ENCODE measurements at places on chromosomes 6 and 20. TPM values are rescaled to one million over a fixed set of nuclear protein-coding genes. Genes with fewer than 3 reads are reported as not detected.
A peak's percentile ranks its signal among the peaks of the same experiment; 100 is the strongest.

Gene DUSP15
- total RNA-seq, result 175 TPM

Gene ARG1
- total RNA-seq, result not detected

Gene LPA
- total RNA-seq, result 2.4 TPM

GRCh38 chr6:7201444-7201731, 93.6 kb downstream of the RREB1 start:
- DNase-seq, result no peak

GRCh38 chr20:20765696-20766365, 53.4 kb upstream of the RALGAPA2 start:
- DNase-seq, result no peak

GRCh38 chr6:28597217-28597835, 71.6 kb downstream of the GPX5 start:
- DNase-seq, result peak; percentile 52

Gene SDC4
- 234 TPM for total RNA-seq

GRCh38 chr6:35305117-35305516, 7.5 kb downstream of the DEF6 start:
- DNase-seq, result no peak

GRCh38 chr6:144737998-144738397, 452.9 kb downstream of the UTRN start:
- no peak for DNase-seq

Gene CNKSR3
- 26.0 TPM for total RNA-seq

Gene SAMD3
- total RNA-seq, result 5.5 TPM

DNA sequence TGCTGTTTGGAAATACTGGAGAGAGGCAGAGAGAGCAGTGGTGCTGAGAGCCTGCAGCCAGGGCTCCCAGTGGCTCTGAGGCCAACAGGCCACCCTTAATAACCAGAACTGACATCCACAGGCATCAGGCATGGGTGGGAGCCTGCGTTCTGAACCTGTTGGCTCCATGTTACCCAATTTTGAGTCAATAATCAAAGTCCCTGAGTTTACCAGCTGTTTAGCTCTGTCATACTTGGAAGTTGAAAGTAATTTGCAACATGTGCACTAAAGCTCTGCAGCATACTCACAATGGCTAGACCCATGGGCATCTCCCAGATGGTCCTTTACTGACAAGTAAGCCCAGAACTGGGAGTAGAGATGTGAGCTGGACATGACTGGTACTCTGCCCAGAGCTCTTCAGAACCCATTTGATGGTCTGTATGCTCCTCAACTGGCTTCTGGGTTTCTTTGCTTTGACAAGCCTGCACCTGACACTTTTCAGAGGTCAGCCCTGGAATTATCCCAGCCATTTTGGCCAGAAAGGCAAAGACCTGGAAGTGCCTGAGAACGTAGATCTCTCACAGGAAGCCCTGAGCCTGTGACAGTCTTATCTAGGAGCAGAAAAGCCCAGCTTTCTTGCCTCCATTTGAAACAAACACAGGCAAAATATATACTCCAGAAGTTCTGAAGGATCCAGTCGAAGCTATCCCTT, 122.4 kb upstream of the CITED2 start:
- DNase-seq, result no peak

Gene ZNF311
- total RNA-seq, result 3.5 TPM

GRCh38 chr6:7129784-7130569, 22.2 kb downstream of the RREB1 start:
- no peak for DNase-seq

DNA sequence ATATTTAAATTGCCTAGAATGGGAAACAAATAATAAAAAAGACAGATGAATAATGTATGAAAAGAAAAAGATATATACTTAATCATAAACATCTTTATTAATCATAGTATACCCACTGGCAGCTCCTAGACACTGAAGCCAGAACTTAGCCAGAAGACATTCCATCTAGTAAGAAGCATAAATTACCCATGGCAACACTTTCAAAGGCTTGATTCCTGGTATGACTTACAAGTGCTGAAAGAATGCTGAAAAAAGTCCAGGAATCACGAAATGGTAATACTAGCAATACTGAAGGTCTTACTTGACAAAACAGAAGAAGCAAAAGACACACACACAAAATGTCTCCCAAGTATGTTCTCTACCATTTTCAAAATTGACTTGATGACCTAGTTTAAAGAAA, 38.0 kb downstream of the RWDD2A start:
- DNase-seq, result no peak

Gene RIMS4
- 72.1 TPM for total RNA-seq

GRCh38 chr6:116695401-116695800, 14.4 kb downstream of the KPNA5 start:
- DNase-seq, result no peak

DNA sequence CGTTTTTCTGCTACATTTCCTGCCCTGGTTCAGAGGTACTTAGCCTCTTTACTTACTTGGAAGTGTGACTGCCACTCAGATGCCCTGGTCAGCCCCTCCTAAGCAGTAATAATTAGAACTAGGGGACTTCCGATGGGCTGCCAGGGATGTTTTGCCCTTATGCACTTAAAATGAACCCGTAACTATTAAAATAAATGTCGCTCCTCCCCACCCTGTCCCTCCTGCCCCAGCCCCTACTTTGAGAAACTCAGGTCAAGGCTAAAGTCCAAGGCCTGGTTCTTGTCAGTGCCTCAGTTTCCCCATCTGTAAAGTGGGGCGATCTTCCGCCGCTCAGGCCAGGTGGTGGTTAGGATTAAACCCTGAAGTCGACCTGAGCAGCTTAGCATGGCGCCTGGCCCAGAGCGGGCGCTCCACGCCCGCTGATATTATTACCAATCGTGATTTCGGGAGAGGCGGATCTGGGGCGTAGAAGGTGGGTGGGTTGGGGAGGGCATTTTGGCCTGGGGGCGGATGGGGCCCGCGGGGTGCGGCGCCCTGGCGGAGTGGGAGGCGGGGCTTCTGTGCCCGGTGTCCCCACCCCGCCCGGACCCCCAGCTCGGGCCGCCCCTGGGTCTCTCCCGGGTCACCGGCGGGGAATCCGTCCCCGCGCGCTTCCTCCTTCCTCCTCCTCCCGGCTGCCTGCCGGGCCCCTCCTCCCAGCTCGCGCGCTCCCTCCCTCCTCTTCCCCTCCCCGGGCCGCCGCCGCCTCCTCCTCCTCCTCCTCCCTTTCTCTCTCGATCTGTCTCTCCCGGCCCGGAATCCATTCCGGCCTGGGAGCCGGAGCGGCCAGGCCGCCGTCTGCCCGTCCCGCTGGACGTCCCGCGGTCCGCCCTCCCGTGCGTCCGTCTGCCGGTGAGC, at the start of gene SRC:
Gene SRC (plus strand): TSS at position 802 of the 897 bp plus-strand sequence. CDS start 38,014 bp downstream, outside the sequence.
- DNase-seq, result peak; percentile 84

Gene RNF5
- 79.0 TPM for total RNA-seq
